ENCODE measurements at places on chromosomes 2 and 18.

- DNase-seq = no peak
Measured at GRCh38 chr2:83224591-83225200, 1234.4 kb downstream of the SUCLG1 start.

GRCh38 chr2:109422758-109423500, 190.8 kb downstream of the SEPTIN10 start:
- DNase-seq = no peak

GRCh38 chr2:134919341-134920210, 954 bp downstream of the CCNT2 start:
- DNase-seq = no peak

- no peak for DNase-seq
Measured at GRCh38 chr18:22084547-22084946, 84.8 kb upstream of the GATA6 start.

- DNase-seq = no peak
Measured at GRCh38 chr2:42342061-42342794, 18.8 kb downstream of the COX7A2L start.

- no peak for DNase-seq
Measured at GRCh38 chr2:54887850-54888545, 162.3 kb downstream of the RTN4 start.

DNA sequence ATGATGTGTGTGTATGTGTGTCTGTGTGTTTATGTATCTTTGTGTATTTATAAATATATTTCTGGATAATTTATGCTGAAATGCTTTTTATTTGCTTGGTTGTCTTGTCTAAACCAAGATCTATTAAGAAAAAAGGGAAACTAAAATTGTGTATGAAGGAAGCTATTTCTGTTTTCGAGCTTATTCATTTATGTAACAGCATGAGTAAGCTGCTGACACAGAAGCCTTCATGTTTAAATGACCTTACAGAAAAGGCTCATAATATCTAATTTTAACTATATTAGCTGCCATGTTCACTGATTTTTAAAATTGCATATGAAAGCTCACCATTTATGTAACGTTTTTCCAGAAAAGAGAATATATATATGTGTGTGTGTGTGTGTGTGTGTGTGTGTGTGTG, 392.8 kb downstream of the PTH2R start:
- no peak for DNase-seq
